BJ (cell line): ENCODE measurements at places on chromosomes 3 and 15. TPM values are rescaled to one million over a fixed set of nuclear protein-coding genes. Genes with fewer than 3 reads are reported as not detected.

INSYN1 gene
- polyA plus RNA-seq, result 3.2 and 3.5 TPM in 2 replicates

GRCh38 chr15:32981536-32981935, 213.0 kb downstream of the FMN1 start:
- DNase-seq, result no peak

DNA sequence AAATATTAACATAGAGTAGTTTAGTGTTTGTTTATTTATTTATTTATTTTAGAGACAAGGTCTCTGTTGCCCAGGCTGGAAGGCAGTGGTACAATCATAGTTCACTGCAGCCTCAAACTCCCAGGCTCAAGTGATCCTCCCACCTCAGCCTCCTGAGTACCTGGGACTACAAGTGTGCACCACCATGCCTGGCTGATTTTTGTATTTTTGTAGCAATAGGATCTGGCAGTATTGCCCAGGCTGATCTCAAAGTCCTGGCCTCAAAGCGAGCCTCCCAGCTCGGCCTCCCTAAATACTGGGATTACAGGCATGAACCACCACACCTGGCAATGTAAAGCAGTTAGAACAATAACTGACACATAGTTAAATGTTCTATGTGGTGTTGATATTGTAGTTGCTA, 4.4 kb upstream of the ZNF148 start:
- no peak for DNase-seq

GRCh38 chr3:139757448-139758030, 79.8 kb upstream of the NMNAT3 start:
- no peak for DNase-seq

- no peak for DNase-seq
Observed at GRCh38 chr3:54575618-54575960, 352.3 kb downstream of the LRTM1 start.

GRCh38 chr3:13265507-13265906, 154.6 kb downstream of the NUP210 start:
- no peak for DNase-seq

DNA sequence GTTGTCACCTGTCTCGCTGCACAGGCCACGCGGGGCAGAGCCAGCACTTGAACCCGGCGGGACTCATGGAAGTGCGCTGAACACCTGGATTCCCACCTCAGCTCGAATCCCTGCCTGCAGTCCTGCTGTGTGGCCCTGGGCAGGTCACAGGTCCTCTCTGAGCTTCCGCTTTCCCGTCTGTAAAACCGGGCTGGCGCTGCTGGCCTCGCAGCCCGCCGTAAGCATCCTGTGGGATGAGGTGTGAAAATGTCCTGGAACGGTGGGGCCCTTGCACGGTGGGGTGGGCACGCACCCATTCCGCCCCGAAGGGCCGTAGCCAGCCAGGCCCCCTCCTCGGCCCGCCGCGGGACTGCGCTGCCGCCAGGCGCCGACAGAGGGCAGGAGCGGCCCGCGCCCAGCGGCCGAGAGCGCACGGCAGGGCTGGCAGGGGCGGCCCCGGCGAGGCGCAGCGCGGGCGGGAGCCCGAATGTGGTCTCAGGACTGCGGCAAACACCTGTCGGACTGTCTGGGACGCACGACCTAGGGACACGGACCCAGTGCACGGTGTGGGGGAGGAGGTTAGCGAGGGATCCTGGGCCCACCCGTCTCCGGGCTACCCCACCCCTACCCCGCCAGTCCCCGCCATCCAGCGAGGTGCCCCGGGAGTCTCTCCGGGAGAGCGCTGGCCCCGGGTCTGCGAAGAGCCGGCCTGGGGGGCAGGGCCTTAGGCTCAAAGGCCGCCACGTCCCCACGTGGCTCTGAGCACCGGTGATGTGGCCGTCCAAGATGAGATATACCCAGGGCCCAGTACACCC, 40.4 kb downstream of the DNAJB8 start:
- no peak for DNase-seq

ZNF592 gene
- polyA plus RNA-seq, result 6.9 and 11.0 TPM in 2 replicates

SPTBN5 gene
- polyA plus RNA-seq, result 0.04 and 0.05 TPM in 2 replicates

TMEM212 gene
- not detected in 2 replicates for polyA plus RNA-seq

DNA sequence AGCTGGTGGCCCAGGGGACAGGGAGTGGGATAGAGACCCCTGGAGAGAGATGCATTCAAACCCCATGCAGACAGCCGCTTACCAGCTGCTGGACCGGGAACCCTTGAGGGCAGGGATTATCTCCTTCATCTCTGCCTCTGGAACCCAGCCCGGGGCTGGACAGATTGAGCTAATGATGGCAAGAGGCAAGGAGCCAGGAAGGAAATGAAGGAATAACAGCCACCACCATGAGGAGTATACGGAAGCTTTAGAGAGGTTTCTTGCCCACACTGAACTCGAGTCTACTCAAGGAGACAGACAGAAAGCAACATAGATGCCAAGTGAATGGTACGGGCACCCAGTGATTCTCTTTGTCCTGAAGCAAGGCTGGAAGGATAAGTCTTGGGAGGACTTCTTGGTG, 23.2 kb downstream of the HAPLN3 start:
- DNase-seq, result no peak

GRCh38 chr15:71595846-71596553, 214.4 kb upstream of the NR2E3 start:
- DNase-seq, result no peak

LMAN1L gene
- not detected in 2 replicates for polyA plus RNA-seq

PDZRN3 gene
- 4.9 and 5.1 TPM in 2 replicates for polyA plus RNA-seq

CPNE9 gene
- not detected in 2 replicates for polyA plus RNA-seq

DNA sequence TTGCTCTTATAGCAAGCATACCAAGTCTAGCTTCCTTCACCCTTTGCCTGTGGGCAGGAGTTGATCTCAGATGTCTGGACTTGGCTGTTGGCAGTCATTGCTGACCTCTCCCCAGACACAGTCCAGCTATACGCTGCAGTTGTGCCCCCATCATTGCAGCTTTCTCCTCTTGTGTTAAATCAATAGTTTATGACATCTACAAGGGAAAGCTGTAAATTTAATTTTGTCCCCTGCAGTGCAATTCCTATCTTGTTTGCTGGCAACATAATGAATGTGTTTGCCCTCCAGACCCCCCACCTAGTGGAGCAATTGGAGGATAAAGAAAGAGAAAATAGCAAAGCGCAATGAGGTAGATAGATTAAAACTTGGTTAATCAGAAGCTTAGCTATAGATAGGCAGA, 280.2 kb downstream of the LSAMP start:
- no peak for DNase-seq

GUCA1C gene
- polyA plus RNA-seq, result not detected in 2 replicates

GRCh38 chr15:38128921-38129320, 123.7 kb upstream of the SPRED1 start:
- DNase-seq, result no peak

DNA sequence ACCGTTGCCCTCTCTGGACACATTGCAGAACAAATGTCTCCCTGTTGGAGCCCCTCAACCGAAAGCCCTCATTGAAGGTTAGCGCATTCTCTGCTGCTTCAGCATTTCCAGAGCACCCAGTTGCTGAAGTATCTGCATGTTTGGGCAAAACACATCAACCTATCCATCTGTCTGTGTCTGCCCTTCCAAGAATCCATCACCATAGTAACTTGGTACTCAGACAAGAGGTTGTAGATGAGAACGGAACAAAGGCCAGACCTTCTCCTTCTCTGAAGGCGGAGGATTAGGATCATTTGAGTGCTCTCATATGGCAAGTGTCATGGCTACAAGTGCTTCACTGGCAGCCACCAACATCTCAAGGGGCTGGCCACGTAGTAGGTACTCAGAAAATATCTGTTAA, 23.1 kb upstream of the RHO start:
- DNase-seq, result no peak

ABI3BP gene
- 16.3 and 17.6 TPM in 2 replicates for polyA plus RNA-seq

GRCh38 chr3:133383175-133383574, 16.7 kb upstream of the BFSP2 start:
- no peak for DNase-seq

WDR93 gene
- polyA plus RNA-seq, result 0.15 and 0.17 TPM in 2 replicates

DNA sequence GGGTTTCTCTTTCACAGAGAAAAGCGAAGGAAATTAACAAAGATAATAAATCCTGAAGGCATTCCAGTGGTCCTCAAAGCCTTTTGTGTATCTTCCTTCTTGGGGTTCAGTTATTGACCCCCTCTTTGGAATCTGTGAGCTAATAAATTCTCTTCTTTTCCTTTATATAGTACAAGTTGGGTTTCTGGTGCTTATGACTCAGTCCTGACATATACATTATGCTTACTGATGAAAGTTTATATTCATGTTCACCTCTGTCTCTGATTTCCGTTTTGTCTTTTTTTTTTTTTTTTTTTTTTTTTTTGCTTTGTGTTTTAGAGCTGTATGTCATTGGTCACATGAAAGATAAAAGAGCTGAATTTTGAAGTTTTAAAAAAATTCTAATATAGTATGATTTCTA, 230.7 kb upstream of the RBMS3 start:
- DNase-seq, result no peak

DNA sequence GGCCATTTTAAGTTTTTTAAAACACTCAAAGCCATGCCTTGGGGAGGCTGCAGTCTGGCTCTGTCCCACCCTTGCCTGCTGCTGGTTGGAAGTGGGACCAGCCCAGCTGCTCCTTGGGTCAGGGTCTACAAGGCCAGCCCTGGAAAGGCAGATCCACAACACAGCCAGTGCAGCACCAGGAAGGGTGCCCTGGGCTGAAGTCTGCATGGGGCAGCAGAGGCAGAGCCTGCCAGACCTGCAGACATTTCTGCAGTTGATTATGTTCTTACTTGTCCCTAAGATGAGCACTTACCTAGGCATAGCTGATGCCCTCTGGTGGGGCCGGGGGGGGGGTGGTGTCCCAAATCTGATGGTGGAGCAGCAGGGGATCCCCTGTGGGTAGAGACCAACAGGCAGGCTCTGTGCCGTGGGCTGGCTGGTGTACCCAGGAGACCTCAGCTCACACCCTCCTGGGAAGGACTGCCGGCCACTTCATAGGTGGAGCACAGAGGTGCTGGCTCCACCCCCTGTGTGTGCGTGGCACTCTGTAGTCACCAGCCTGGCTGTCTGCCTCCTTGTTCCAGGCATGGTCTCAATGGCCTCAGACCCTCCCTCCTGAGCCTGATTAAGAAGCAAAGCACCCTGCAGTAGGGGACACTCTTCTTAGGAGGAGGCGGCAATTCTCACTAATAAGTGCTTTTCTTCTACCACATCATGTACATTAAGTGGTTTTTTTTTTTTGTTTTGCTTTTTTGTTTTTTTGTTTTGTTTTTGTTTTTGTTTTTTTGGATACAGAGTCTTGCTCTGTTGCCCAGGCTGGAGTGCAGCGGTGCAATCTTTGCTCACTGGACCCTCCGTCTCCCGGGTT, 97.4 kb upstream of the KLF13 start:
- DNase-seq, result no peak

- DNase-seq, result no peak
Observed at GRCh38 chr3:4814305-4814903, 164.8 kb upstream of the BHLHE40 start.

DNA sequence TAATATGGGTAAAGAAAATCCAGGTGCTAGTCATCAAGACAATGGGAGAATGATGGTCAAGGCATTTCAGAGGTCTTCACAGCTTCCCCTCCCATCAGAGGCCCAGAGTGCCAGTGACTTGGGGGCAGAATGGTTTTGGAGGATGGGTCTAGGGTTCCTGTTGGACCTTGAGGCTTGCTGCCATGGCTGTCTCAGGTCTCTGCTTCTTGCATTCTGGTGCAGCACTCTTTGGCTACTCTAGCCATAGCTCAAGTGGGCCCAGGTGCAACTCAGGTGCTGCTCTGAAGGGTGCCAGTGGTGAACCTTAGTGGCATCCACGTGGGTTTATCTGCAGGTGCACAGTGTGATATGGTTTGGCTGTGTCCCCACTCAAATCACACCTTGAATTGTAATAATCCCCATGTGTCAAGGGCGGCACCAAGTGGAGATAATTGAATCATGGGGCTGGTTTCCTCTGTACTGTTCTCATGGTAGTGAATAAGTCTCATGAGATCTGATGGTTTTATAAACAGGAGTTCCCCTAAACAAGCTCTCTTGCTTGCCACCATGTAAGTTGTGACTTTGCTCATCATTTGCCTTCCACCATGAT, 48.5 kb upstream of the PEX5L start:
- DNase-seq, result no peak

- no peak for DNase-seq
Observed at GRCh38 chr15:78127882-78128281, 3.4 kb downstream of the CIB2 start.

DNA sequence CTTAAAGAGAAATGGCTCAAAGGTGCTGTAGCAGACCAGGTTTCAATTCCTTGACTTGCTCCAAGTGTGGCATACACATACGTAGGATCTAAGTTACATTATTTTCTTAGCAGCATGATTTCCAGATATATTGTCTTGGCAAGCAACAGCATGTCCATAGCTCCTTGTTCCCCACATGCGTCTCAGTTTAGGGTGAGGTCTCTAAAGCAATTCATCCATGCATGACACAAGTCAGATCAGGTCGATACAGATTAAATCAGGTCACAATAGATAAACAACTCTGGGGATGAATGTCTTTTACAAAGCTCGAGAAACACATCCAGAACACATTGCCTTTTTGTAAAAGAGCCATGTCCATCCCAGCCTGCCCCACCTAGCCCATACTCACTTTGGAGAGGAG, 108.9 kb upstream of the ABHD17C start:
- no peak for DNase-seq

- no peak for DNase-seq
Observed at GRCh38 chr15:73621286-73621826, 11.8 kb downstream of the NPTN start.

- DNase-seq, result no peak
Observed at GRCh38 chr15:70447928-70448698, 315.2 kb downstream of the UACA start.

- DNase-seq, result peak; percentile 51
Observed at GRCh38 chr3:194872669-194872977, 186.9 kb downstream of the FAM43A start.

DNA sequence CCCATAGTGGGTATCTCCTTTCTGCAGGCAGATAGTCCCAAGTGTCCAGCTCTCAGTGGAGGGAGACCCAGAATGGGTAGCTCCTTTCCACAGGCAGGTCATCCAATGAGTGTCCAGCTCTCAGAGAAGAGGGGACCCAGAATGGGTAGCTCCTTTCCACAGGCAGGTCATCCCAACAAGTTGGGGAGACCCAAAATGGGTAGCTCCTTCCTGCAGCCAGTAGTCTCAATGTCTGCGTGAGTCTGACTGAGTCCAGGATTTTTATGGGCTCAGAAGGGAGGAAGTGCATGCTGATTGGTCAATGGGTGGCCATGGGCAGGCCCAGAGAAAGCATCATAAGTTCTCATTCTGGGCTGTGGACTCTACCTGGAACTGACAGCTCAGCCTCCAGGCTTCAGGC, 150.7 kb upstream of the P2RY1 start:
- no peak for DNase-seq

GRCh38 chr15:67660446-67660845, 117.9 kb downstream of the MAP2K5 start:
- no peak for DNase-seq

DNA sequence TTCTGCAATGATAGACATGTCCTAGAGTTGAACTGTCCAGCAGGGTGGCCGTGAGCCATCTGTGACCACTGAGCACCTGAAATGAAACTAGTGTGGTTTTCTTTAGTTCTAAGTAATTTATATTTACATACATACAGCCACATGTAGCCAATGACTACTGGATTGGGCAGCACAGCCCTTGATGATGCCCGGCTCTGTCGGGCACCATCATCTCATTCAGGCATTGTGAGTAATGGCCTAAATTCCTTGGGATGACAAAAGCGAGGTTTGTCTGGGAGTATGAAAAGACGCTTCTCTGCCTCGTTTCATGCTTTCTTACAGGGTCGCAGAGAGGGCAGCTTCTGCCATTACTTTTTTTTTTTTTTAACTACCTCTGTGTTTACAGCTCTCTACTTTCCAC, 251.9 kb upstream of the HES1 start:
- DNase-seq, result no peak
